ENCODE measurements at places on chromosomes 1 and 21.

GRCh38 chr1:21904454-21904703 is 32.7 kb downstream of the HSPG2 start:
- no peak for DNase-seq

DNA sequence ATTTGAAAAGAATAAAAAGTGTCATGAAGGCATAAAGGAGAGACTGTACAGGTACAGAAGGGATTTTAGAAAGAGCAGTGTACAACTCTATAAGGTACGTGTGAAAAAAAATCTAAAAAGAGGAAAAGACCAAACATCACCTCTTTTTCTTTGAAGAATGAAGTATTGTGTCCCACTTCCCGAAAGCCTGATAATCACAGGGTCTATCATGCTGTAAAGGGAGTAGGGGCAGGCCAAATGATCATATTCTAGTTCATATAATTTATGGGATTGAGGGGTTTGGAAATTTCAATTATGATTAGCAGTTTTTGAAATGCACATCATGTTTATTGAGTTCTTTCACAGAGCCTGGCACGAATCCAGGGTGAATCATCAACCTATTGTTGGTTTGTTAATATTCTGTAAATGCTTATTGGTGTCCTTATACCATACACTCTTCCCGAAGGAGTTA is 910 bp upstream of the RERE start:
- DNase-seq = no peak

DNA sequence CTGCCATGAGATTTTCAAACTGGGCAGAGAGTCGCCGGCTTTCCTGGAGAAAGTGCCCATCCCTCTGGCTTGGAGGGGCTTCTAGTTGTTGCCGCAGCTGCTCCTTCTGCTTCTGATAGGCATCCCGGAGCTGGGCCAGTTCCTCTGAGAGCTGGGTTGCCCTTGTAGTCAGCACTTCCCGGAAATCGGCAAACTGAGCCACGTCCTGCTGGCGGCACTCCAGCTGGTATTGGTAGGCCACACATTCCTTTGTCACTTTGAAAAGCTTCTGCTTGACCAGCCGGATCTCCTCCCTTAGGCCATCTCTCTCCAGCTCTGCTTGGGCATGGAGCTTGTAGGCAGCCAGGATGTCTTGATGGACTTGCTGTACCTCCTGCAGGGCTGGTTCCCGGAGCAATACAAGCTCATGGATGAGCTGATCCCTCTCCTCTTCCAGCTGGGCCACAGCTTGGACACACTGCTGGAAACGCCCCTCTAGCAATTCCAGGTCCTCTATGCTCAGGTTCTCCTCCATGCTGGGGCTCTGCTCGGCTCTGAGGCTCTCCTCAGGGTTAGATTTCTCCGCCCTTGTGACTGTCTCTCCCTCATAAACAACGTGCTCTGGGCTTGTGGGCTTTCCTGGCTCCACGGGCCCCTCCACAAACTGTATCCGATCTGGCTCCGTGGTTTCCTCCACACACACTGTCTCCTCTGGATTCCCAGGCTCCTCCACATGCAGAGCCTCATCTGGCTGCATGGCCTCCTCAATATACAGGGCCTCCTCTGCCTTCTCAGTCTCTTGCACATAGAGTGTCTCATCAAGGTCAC is 7.3 kb downstream of the SYNC start:
- DNase-seq = no peak

GRCh38 chr1:44217809-44218410 is 4.6 kb downstream of the DMAP1 start:
- DNase-seq = peak; percentile 74

DNA sequence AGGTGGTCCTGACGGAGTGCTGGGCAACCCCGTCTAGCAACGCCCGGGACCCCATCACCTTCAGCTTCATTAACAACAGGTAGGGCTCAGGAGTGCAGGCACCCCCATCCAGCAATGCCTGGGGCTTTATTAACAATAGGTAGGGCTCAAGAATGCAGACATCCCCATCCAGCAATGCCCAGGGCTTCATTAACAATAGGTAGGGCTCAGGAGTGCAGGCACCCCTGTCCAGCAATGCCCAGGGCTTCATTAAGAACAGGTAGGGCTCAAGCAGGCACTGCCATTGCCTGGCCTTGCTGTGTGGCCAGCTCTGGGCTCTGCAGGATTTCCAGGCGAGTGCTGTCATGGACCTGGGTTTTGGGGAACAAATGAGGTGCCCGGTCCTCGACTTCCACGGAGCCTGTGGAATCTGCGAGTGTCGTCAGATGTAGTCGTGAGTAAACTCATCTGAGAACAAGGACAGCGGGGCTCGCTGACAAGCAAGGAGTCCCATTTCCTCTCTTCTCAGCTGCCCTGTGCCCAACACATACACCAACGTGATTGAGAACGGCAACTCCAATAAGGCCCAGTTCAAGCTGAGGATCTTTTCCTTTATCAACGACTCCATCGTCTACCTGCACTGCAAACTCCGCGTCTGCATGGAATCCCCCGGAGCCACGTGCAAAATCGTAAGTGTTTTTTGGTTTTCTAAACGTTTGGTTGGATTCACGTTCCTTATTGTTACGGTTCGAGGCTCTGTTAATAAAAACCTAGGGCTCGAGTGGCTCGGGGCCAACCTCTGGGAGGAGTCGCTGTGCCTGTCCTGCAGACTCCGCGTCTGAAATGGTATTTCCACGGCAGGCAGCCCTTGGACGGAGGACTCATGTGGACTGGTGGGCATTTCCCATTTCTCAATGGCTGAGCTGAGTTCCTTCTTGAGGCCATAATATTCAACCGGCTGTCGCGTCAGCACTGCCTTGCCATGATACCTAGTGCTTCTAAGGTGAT is 56.3 kb downstream of the UMODL1 start:
- no peak for DNase-seq

- no peak for DNase-seq
Observed at GRCh38 chr21:18152371-18152770, 92.3 kb upstream of the CHODL start.

- DNase-seq = no peak
Observed at GRCh38 chr1:24392604-24392946, 21.0 kb downstream of the STPG1 start.

DNA sequence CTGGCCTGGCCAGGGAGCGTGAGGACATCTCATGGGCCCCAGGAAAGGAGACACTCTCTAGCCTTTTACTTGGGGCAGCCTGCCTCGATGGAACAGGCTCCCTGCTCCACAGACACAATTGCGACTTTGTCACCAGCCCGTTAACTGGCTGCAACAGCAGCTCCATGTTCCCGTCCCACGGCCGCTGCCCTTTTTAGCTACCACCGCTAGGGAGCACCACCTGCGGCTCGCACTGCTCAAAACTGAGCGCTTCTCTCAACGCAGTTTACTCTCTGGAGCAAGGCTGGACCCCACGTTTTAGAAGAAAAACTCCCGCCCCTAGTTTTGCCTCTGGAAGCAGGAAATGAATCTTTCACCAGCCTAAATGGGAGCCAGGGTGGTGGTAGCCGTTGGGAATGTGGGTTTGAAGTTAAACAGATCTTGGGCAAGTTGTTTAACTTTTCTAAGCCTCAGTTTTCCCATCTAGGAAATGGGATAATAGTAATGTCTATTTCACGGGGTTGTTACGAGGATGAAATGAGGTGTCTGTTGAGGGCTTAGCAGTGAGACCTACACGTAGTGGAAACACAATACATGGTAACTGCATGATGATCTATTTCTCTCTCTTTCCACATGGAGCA is 3.5 kb upstream of the LRRC38 start:
- DNase-seq = no peak

GRCh38 chr1:175901076-175901836 is 157.9 kb upstream of the TNR start:
- DNase-seq = no peak

GRCh38 chr21:17911628-17912027 is 92.5 kb upstream of the C21orf91 start:
- no peak for DNase-seq

GRCh38 chr1:236164273-236164672 is 21.9 kb downstream of the GPR137B start:
- no peak for DNase-seq

DNA sequence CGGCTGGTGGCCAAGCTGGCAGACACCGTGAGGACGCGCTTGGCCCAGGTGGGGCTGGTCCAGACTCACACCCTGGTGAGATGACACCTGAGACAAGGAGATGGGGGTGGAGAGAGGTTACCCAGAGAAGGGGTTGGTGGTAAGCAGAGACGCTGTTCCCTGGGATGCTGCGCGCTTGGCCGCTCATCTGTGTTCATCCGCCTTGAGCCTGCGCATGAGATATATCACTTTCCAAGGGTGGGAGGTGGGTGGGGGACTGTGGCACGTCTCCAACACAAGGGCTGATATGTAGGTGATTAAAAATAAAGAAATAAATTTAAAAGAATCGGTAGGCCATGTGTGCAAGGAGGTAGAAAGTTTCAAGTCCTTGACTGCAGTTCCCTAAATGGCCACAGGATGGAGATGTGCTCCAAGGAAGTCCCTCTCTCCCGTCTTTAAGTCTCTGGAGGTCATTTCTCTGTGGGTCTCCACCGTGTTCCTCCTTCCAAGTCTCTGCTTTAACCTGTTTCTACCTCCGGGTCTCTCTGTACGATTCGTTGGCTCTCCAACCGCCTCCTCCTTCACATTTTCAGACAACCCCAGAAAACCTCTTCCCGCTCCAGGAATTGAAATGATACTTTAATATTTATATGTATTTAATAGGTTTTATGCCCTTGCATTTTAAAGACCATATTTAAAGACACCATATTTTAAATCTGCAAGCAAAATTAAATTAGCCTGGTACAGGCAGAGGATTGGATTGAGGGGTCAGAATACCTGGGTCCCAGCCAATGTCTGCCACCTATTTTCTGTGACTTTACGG is 4.5 kb downstream of the TTC24 start:
- DNase-seq = peak; percentile 70

GRCh38 chr1:171566467-171566866 is 55.6 kb upstream of the MYOCOS start:
- no peak for DNase-seq

GRCh38 chr21:45169682-45170081 is 95.3 kb downstream of the ADARB1 start:
- no peak for DNase-seq

GRCh38 chr1:71780681-71781080 is 501.7 kb downstream of the NEGR1 start:
- DNase-seq = no peak

DNA sequence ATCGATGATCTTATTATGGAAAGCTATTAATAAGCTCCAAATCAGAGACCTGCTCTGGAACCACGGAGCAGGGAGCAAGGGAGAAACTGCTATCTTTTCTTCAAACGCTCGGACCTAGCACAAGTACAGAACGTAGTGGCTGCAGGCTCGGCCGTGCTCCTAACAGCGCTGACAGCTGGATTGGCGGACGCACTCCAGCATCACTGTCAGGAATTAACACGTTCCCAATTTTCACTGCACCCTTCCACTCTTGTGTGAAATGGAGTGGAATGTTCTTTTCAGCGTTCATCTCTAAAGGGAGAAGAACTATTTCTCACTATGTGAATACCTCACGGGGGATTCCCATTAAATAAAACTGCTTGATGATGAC is 106.9 kb downstream of the ZNF281 start:
- no peak for DNase-seq

DNA sequence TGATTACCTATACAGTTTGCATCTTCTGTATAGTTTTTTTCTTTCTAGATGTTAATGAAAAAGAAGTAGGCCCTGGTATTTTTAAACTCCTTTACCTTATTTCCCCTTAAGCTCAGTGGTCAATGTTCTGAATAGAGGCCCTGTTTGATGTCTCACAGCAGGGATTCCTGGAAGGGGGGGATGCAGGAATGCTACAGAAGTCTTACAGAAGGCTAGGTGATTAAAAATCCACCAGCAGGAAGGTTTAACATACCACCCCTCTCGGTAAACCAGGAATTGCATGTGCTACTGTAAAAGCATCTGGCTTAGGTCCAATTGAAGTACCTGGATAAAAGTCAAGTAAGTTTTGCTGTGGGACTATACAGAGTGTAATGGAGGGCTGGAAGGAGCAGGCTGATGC is 78.3 kb downstream of the NOS1AP start:
- no peak for DNase-seq

GRCh38 chr1:212827831-212828278 is 19.6 kb downstream of the SPATA45 start:
- DNase-seq = no peak

DNA sequence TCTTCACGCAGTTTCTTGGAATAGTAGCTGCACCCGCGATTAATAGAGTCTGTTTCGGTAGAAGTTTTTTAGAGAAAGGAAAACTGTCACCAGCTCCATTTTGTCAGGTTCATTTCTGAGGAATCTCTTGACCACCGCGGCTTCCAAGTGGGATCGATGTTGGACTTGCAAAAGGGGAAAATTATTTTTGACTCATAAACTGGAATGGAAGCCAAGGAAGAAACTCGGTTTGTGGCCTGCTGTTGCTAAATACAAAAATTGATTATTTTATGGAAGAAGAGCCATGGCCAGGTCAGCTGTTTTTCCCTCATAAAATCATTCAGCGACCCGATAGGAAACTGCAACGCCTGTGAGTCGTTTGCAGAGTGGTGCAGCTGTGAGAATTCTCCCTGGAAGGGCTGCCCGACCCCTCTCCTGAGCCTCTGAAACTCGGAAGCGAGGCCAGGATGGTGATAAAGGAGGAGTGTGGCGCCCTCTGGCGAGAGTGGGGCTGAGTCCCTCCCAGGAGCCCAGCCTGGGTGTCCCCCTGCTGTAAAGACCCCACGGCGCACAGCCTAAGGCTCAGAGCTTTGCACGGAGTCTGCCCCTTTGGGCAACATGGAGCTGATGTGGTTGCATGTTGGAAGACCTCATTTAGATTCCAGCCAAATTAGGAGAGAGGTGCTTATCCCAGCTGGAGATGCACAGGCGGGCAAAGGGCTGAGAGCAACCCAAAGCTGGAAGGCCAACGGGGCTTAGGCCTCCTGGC is 83.6 kb upstream of the SLC25A33 start:
- DNase-seq = peak; percentile 7

DNA sequence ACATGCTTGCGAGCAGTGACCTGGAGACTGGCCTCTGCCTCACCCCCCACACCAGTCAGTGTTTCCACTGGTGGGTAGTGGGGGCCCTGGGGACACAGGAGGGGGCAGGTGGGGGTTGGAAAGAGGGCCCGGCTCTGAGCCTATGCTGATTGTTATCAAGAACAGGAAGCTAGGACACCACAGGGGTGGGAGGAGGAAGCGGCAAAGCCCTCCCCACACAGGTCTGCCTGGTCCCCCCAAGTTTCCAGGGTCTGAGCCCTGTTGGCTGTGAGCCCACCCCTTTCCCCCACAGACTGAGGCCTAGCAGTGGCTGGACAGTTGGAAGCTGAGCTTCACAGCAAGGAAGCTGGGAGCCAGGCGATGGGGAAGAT is 1.6 kb upstream of the PTPN7 start:
- no peak for DNase-seq

DNA sequence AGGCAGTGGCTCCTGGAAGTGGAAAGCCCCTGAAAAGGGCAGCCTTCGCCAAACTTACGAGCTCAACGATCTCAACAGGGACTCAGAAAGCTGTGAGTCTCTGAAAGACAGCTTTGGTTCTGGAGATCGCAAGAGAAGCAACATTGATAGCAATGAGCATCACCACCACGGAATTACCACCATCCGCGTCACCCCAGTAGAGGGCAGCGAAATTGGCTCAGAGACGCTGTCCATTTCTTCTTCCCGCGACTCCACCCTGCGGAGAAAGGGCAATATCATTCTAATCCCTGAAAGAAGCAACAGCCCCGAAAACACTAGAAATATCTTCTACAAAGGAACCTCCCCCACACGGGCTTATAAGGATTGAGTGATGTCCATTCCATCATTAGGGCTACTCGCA is 42.4 kb downstream of the PLPPR4 start:
- no peak for DNase-seq

All from stimulated activated naive CD4-positive, alpha-beta T cell (primary cell).